CD4-positive, alpha-beta memory T cell (primary cell): ENCODE measurements at places on chromosomes 13 and 19. TPM values are rescaled to one million over a fixed set of nuclear protein-coding genes. Genes with fewer than 3 reads are reported as not detected.

DNA sequence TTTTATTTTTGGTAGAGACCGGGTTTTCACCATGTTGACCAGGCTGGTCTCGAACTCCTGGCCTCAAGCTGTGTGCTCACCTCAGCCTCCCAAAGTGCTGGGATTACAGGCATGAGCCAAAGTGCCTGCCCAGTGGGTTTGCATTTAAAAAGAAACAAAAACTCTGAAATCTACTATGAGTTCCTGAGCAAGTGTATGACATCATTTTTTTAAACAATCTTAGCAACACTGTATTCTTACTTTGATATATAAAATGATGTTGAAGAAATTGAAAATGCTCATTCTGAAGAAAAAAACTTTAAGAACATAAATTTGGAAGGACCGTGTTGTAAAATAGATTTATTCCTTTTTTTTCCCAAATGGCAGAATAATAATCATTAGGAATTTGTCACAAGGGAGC, 1199.7 kb downstream of the DIAPH3 start:
- DNase-seq: no peak

DNA sequence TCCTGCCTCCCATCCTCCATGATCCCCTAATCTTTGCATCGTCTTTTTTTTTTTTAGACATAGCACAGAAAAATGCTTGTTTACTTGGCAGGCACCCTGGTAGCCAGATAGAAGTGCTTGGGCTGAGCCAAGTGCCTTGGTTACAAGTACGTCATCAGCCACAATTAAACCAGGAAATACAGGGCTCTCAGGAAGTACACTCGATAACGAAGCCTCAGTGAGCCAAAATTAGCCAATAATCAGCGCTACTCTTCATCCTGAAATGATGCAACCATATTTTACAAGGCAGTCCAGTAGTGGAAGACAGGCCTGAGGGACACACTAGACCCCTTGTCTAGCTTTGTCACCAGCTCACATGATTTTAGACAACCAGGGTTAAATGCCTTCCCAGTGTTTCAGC, 194.0 kb upstream of the NBEA start:
- DNase-seq: no peak

DNA sequence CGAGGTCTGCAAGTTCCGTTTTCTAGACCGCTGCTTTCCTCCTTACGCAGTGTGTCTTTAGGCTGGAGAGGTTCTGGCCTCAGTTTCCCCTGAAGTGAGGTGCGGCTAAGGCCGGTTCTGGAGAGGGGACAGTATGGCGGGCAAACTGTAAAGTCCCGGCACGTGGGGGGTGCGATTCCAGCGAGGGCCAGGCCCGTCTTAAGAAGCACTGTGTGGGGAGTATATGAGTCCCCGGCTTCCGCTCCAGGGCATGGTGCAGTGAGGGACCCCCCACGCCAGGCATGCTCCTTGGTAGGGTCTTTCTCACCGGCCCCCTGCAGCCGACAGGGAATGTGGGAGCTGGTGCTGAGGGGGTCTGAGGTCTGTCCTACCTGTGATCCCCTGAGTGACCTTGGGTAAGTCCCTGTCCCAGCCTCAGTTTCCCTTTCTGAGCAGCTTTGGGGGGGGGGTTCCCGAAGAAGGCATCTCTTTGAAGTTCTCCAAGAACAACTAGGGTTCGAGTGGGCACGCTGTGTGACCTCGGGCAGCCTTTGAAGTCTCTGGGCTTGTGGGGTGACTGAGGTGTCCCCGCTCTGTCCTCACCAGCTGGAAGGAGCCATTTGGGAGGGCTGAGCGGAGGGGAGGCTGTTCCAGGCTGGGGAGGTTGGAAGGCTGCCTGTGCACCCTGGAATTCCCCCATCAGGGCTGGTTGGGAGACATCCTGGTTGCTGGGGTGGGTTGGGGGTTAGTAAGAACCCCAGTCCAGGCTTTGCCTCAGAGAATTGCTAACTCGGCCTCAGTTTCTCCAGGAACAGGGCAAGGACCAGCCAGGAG, 1.5 kb downstream of the NFIC start:
- no peak for DNase-seq

- DNase-seq: no peak
Measured at GRCh38 chr19:48428670-48429069, 17.1 kb upstream of the GRWD1 start.

- no peak for DNase-seq
Measured at GRCh38 chr13:46378411-46378810, 8.6 kb downstream of the RUBCNL start.

DNA sequence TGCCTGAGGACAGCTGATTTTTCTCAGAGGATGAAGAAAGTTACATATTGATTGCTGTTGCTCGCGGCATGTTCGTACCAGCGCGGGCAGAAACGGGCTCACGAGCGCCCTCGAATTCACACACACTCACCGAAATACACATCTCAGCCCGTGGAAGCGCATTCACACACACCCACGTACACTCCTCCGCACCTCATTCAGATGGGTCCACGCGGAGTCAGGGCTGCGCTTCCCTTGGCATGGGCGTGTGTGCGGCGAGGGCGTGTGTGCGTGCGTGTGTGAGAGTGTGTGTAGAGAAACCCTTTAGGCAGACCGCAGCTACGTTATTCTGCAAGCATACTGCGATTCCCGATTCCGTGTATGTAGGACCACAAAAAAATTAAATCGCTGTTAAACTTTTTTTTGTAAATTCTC, 2.1 kb upstream of the PCDH17 start:
- DNase-seq: peak; percentile 25

DNA sequence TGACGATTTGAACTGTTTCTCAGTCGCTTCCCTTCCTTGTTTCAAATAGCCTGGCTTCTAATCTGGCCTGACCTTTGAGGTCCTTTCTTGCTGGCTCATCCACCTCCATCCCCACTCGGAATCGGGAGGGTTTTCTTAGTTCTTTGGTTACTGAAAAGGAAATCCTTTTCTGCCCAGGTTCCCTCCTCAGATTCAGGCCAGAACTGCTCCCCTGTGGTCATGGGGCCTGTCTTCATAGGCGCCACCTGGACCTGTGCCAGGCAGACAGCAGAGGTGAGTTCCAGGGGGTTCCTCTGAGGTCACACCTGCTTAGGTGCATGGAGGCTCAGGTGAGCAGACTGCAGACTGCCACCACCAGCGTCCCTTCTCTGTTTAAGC, 62.4 kb downstream of the AKAP11 start:
- no peak for DNase-seq

C5AR2 gene
- 2.1 TPM for total RNA-seq
